ENCODE measurements at places on chromosomes 7 and 10. TPM values are rescaled to one million over a fixed set of nuclear protein-coding genes. Genes with fewer than 3 reads are reported as not detected.

Gene SORCS1
- not detected for total RNA-seq

Gene NKX6-2
- total RNA-seq, result not detected

Gene LRRD1
- total RNA-seq, result not detected

Gene PTPRN2
- total RNA-seq, result 0.33 TPM

Gene LDB3
- total RNA-seq, result not detected

Gene C10orf120
- not detected for total RNA-seq

Gene PAPOLB
- total RNA-seq, result under 0.01 TPM

DNA sequence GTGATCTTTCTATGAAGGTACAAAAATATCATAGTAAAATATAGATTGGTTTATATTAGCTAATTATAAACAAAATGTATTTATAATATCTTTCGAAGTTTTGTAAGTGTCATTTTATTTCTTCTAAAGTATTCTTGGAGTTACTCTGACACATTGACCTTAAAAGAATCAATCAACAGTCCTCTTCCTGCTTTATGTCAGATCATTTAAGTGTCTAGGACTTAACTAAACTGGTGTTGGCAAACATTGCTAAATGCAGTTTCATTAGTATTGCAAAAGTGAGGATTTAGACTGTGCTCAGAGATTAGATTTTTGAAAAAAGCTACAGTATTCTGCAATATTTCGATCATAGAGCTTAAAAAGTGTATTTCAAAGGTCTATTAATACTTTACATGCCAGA, 10.3 kb downstream of the GLCCI1 start:
- no peak for DNase-seq

DNA sequence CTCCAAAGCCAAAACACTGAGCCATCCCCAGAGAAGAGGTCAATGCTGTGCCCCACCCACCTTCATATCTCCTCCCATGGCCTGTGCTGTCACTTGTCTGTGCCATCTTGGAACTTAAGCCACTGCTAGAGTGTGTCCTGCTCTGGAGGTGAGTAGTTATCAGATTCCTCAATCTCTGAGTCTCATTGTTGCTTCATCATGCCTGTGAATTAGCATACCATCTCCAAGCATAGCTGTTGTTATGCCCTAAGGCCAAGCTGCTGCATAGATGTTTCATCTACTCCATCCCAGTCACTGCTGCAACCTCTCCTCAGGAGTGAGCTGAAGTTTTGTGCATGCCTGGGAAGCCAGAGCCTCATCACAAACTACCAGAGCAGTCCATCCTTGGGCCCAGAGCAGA, 349.0 kb downstream of the ZWINT start:
- no peak for DNase-seq

DNA sequence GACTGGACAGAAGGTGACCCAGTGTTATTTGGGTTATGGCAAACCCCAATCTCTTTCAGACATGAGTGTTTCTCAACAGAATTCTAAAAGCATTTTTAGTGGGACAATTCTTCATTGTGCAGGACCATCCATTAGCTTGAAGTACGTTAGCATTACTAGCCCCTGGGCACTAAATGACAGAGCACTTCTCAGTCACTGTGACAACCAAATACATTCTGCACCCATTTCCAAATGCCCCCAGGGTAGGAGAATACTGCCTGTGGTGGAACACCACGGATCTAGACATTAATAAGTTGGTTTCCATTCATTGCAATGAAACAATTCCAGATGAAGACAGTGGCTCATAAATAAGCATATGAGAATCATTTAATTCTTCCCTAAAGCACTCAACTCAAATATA, 102.4 kb upstream of the FRMD4A start:
- DNase-seq, result no peak

GRCh38 chr7:117041822-117042221, 88.5 kb downstream of the ST7 start:
- DNase-seq, result no peak

GRCh38 chr7:71787513-71787912, 624.6 kb downstream of the CALN1 start:
- no peak for DNase-seq

GRCh38 chr10:44760513-44760912, 150.6 kb upstream of the TMEM72 start:
- DNase-seq, result no peak

DNA sequence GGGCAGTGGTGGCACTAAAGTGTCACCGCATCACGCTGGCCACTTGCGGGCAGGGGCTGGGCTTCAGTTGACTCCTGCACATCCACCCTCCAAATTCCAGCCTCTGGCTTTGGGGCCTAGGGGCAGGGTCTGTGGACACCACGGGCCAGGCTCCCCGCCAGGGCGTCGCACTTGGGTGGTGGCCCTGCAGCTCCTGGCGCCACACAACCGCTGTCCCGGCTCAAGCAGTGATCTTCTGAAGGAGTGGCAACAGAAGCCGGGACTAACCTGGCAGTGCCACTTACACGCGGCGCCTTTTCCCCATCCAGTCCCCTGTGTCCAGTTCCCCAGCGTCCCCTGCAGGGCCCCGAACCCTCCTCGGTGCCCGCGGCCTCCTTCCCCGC, 134.3 kb upstream of the ZNF92 start:
- DNase-seq, result no peak
